Activated naive CD4-positive, alpha-beta T cell treated with anti-CD3 and anti-CD28 coated beads for 36 hours (primary cell): ENCODE measurements at places on chromosomes 6 and 20. TPM values are rescaled to one million over a fixed set of nuclear protein-coding genes. Genes with fewer than 3 reads are reported as not detected.

DYNLRB1 gene
- 81.9 TPM for total RNA-seq

DOK5 gene
- 4.3 TPM for total RNA-seq

GRCh38 chr6:47698342-47698787, at the start of gene ADGRF4:
ADGRF4 (plus strand) TSS chr6:47698580; CDS start chr6:47707246, 8,666 bp downstream.
- no peak for DNase-seq

- no peak for DNase-seq
These were observed 9.5 kb downstream of the FOXC1 start for GRCh38 chr6:1619098-1619672.

DNA sequence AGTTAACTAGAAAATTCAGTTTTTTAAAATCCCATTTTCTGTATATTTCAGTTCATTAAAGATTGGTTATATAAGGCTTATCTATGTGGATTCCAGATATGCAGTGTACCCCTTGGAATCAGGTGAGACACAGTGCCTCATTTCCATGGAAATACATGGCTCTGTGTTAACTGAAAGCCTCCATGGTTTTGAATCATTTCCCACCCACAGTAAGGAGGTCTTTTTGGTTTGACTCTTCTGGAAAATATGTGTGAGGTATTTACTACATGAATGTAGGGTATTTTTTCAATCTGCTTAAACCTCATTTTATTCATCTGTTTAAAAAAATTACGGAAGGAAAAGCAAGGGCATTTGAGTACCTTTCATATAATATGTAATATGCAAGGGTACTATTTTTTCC, 25.5 kb downstream of the RNF144B start:
- DNase-seq: no peak

- no peak for DNase-seq
These were observed 319.0 kb downstream of the HACE1 start for GRCh38 chr6:104540743-104541142.

DNA sequence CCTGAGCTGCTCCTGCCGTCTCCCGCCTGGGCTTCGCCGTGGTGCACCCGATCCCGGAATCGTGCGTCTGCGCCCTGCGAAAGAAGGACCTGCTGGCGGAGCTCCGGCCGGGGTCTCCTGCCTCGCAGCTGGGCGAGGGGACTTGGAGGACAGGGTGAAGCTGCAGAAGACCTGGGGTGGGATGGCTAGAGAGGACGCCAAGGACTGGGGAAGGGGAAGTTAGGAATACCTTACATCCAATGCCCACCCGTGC, 150.2 kb downstream of the PRL start:
- DNase-seq: no peak

SLC22A2 gene
- not detected for total RNA-seq

DNA sequence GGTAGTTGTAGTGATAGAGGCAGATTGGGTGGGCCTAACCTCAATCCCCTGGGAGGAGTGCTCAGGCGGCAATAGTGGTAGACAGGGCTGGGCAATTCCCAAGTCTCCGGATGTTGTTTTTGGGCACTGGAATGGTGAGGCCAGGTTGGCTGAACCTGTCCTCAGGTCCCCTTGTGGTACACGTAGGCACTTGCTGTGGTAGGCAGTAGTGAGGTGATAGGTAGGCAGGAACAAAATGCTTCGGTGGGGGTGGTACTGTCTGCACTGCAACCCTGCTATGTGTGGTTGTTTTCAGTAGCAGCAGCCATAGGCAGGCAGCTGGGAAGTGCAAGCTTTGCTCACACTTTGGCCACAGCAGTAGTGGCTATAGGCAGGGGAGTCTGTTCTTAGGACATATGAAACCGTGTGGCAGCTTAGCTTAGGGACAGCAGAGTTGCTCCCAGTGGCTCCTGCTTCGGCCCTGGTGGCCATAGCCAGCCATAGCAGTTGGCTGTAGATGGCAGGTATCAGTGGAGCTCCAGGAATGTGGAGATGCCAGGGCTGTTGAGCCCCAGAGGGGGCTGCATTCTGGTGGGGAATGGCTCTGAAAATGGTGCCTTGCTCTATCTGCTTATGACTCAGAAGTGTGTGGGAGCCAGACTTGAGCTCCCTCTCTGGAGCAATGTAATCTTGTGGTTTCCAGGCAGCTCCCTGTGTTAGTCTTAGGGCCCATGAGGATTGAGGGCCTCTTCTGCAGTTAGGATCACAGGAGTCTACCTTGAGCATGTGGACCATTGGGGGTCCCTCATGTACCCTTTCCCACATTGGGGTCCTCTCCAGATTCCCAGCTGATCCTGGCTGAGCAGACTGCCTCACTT, 241.8 kb upstream of the BMP2 start:
- DNase-seq: no peak

- no peak for DNase-seq
These were observed 108.1 kb downstream of the RALGAPA2 start for GRCh38 chr20:20604357-20604756.

GRCh38 chr20:50510706-50511542, 741 bp downstream of the PTPN1 start:
- DNase-seq: peak; percentile 29

PRDM13 gene
- total RNA-seq: not detected

GRCh38 chr6:169536446-169537170, 165.2 kb downstream of the WDR27 start:
- no peak for DNase-seq

TAF11 gene
- 28.5 TPM for total RNA-seq

DNA sequence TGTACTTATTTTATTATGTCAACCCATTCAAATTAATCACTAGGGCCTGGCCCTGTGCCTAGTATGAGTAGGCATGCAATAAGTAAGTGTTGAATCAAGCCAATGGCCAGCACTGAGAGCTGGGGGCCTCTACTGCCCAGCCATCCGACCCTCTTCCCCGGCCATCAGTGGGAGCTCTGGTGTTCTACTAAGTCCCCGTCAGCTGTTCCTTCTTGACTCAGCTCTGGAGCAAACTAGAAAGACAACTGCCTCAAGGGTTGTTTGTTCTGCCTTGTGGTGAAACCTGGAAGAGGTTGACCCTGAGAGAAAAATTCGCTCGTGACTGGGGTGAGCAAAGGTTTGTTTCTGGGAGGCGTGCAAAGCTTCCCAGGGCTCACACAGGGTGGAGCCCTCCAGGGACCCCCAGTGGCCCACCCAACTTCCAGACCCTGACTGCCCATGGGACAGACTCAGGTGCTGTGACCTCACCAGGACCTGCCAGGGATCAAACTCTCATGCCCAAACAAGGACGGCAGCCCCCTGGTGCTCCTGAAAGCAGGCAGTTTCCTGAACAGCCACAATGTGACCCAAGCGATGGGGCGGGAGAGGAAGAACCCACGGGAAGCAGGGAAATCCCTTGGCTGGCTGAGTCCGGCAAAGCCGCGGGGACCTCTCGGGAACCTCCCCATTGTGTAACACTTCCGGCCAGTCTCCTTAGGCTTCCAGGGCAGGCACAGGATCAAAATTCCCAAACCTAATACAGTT, 50.4 kb downstream of the BANF2 start:
- DNase-seq: no peak

GRCh38 chr20:45157962-45158361, 16.7 kb upstream of the PI3 start:
- DNase-seq: no peak

PNISR gene
- 159 TPM for total RNA-seq

DNA sequence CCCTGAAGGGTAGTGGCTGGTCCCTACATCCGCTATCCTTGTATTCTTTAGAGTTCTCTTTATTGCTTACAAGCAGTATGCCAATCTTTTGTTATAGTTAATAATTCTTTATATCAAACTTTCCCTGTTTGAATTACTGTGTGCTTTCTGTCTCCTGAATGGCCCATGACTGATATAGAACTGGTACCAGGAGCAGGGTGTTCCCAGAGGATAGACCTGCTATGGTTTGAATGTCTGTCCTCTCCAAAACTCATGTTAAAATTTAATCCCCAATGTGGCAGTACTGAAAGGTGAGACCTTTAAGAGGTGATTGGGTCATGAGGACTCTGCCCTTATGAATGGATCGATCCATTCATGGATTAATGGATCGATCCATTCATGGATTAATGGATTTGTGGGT, 26.0 kb downstream of the CD164 start:
- no peak for DNase-seq

CCN2 gene
- not detected for total RNA-seq

CLPSL2 gene
- total RNA-seq: not detected

DNA sequence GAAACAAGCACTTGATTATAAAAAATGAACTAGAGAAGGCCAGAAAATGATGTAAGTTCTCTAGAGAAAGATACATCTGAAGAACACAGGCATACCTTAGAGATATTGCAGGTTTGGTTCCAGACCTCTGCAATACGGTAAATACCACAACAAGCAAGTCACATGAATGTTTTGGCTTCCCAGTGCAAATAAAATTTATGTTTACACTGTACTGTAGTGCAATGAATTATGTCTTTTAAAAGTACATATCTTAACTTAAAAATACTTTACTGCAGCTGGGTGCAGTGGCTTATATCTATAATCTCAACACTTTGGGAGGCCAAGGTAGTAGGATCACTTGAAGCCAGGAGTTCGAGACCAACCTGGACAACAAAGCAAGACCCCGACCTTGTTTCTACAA, 10.9 kb upstream of the KIAA1586 start:
- DNase-seq: no peak

- DNase-seq: no peak
These were observed 67.2 kb downstream of the PLCB4 start for GRCh38 chr20:9136114-9136513.

BAG2 gene
- total RNA-seq: 7.0 TPM

MYT1 gene
- total RNA-seq: 0.05 TPM

WFDC5 gene
- not detected for total RNA-seq

ZC3H12D gene
- 75.8 TPM for total RNA-seq

- DNase-seq: peak; percentile 67
These were observed 19.6 kb upstream of the FERMT1 start for GRCh38 chr20:6142348-6142993.

GRCh38 chr6:155324172-155324571, 9.9 kb upstream of the TFB1M start:
- no peak for DNase-seq

DNA sequence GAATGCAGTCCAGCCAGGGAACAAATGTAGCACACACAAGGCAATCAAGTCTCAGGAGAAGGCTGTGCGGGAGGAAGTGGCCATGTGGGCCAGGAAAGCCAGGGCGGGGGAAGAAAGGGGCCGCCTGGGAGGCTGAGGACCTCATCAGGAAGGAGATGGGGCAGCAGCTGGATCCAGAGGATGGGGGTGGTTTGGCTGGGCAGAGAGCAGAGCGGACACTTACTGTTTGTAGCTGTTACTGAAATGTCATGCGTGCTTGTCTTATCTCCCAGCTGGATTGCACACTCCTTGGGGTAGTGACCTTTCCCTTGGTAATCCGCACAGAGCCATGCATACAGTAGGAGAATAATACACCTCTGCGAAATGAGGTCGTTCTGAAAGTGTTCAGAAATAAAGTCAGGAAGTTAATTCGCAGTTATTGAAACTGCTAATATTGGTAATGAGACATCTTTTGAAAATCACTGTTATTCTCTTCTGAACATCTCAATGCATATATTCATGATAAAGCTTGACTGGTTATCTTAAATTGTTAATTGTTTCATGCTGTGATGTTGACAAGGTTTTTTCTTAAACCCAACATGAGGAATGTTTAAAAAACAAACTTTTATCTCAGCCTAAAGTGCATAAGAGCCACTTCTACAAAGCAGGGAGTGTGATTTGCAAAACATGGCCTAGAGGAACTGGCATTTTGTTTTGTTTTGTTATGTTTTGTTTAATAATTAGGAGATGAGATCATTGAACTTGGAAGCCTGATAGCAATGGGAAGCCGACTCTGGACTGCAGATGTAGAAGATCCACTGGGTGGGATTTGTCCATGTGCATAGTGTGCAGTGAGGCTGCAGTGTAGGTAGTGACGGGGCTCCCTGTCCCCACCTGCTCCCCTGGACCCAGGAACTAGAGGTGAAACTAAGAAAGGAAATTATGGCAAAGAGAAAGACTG, 18.0 kb upstream of the MAP3K4 start:
- DNase-seq: no peak

GRCh38 chr20:37907330-37907676, 4.4 kb downstream of the VSTM2L start:
- DNase-seq: no peak

ZBTB12 gene
- total RNA-seq: 0.57 TPM

DNA sequence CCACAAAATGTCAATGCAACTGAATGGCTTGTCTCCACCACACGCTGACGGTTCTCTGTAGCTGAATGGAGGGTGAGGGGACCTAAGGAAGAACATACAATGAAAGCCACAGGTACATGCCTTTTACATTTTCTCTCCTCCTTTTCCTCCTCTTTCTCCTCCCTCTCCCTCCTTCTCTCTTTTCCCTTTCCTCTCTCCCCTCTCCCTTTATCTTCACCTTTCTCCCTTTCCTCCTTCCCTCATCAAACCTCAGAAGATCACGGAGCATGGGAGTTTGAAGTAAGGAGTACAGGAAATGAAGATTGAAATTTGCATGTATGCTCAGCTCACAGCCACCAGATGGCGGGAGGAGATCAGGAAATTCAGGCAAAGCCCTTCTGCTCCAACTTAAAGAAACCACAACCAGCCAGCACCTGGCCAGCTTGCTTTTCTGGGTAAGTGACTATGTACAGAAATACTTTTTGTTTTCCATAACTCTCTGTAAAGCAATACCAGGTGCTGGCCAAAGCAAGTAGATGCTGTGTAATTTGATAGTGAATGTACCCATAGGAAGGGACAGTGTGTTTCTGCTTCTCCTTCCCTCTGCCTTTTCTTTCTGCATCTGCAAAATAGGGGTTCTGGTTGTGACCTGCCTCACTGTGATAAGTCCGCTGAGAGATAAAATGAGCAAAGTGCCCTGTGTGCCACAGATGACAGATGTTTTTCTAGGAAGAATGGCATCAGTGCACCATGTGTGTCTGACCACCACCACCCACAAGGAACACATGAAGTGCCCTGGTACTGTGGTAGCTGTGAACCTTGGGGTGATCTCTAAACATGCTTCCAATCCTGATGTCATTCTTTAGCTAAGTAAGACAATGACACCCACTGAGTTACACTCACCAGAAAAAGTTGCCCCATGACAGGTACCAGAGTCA, 18.6 kb upstream of the FOXO3 start:
- peak; percentile 83 for DNase-seq

SESN1 gene
- total RNA-seq: 35.0 TPM

- DNase-seq: no peak
These were observed 922.1 kb downstream of the TFAP2A start for GRCh38 chr6:9492790-9493189.

DNA sequence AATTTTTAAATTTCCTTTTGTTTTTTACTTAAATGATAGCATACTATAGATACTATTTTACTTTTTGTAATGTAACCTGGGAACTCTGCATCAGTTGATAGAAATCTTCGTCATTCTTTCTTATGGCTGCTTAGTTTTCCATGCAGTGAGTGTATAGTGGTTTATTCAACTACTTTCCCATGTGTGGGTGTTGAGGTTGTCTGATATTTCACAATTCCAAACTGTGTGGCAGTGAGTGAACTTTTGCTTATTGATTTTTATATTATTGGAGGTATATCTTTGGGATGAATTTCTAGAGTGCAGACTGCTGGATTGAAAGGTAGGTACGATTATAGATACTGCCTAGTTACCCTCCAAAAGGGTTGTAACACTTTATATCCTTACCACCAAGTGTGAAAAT, 136.5 kb downstream of the CDKAL1 start:
- DNase-seq: no peak
